ENCODE measurements at places on chromosomes 6 and 20.

- no peak for DNase-seq
These were observed 46.4 kb downstream of the ATG5 start for GRCh38 chr6:106279179-106279578.

DNA sequence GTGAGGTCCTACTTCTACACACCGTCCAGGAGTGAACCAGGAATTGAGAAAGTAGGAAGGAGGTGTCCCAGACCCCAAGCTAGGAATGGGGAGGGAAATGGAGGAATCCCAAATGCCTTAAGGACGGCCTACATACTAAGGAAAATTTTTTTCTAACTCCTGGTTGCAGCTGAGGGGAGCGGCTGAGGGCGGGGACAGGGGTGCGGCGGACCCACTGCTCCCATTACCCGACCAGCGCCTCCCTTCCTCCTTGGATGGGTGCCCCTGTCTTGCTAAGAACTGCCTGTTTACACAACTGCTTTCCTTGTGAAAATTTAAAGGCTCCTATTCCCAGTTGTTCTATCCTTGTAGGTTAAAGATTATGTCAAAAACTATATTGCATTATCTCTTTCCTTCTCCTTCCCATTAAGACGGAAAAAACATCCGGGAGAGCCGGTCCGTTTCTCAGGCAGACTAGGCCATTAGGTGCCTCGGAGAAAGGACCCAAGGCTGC is 699 bp upstream of the HSPA1B start:
- no peak for DNase-seq

DNA sequence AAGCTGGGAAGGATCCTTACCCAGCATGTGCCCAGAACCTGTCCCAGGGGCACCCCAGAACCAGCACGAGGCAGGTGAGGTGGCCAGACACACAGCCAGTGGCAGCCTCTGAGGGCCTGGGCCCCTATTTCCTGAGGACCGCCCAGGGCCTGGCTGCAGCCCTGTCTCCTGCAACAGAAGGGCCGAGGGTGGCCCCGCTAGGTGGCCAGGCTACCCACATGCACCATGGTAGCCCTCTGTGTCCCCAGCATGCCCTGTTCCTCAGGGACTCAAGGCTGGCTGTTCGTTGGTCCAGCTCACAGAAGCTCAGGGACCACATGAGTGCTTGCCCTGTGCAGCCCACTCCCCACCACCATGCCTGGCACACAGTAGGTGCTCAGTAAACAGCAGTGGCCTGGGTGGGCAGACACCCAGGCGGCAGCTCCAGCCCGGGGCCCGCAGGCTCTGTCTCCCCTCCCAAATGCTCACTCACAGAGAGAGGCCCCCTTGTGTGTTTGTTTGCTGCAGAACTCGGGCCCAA is 8.2 kb downstream of the HRH3 start:
- DNase-seq, result no peak

- DNase-seq, result peak; percentile 77
These were observed 5.6 kb upstream of the ANKRD60 start for GRCh38 chr20:58233881-58234528.
